ENCODE measurements at places on chromosomes 6 and 20.

GRCh38 chr6:45728674-45729073 lies 287.0 kb downstream of the CLIC5 start:
- no peak for DNase-seq

DNA sequence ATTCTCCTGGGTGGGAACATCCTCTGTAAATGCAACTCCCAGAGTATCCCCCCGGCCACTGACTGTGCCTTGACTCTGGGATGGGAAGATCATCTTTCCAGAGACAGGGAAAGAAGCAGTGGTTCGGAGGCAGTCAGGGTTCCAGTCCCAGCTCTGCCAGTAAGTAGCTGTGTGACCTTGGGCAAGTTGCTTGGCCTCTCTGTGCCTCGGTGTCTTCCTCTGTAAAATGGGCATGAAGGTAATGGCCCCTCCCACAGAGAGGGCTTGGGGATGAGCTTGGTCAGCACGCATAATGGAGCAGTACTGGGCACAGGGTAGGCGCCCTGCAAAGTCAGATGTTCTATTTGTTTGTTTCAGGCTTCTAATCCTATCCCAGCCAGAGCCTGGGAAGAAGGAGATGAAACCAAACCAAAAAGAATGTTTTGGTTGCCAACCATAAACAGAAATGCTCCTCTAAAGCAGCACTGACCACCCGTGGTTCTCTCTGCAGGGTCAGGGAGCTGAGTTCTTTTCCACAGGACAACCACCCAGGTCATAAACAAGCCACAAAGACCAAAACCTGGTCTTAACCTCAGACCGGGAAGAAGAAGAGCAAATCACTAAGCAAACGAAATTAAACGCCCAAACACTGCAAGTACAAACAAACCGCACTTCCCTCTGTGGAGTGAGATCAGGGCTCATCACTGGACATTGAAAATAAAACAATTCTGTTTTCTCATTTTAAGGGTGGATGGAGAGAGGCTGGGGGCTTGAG lies 381.0 kb upstream of the SULF2 start:
- DNase-seq, result no peak

GRCh38 chr20:62606016-62606415 lies 36.3 kb upstream of the SLCO4A1 start:
- no peak for DNase-seq

DNA sequence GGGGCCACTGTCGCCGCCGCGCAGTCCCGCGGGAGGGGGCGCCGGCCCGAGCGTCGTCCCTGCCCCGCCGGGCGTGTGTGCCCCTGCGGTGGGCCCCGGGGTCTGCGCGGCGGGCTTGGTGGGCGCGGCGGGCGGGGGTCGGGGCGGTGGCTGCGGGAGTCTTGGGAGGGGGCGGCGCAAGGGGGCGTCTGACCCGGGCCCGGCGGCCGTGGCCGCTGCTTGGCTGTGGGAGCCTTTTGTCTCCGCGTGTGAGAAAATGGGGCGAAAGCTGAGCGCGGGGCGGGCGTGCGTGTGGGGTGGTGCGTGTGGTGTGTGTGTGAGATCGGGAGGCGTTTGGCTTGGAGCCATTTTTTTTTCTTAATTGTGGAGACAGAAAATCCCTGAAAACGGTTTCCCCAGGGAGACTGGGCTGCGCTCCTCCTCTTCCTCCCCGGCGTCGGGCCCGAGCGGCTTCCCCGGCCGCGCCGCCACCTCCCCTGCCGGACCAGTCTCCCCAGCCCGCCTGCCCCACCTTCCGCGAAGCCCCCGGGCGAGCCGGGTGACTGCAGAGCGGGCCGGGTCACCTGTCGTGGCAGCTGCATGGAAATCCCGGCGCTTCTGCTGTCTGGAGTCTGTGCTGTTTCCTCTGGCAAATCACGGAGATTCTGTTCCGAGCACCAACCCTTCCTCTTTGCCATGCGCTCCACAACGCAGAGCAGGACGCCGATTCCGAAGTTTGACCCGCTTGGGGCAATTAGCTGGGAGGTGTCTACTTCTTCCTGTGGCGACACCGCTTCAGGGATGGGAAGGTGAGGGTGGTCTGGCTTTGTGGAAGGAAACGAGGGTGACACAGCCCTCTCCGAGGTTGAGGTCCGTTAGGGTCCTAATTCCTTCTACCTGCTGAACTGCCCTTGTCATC lies 64.4 kb downstream of the GTF2H5 start:
- DNase-seq, result no peak

GRCh38 chr20:29299811-29300578 lies 1957.5 kb upstream of the DEFB115 start:
- DNase-seq, result no peak

DNA sequence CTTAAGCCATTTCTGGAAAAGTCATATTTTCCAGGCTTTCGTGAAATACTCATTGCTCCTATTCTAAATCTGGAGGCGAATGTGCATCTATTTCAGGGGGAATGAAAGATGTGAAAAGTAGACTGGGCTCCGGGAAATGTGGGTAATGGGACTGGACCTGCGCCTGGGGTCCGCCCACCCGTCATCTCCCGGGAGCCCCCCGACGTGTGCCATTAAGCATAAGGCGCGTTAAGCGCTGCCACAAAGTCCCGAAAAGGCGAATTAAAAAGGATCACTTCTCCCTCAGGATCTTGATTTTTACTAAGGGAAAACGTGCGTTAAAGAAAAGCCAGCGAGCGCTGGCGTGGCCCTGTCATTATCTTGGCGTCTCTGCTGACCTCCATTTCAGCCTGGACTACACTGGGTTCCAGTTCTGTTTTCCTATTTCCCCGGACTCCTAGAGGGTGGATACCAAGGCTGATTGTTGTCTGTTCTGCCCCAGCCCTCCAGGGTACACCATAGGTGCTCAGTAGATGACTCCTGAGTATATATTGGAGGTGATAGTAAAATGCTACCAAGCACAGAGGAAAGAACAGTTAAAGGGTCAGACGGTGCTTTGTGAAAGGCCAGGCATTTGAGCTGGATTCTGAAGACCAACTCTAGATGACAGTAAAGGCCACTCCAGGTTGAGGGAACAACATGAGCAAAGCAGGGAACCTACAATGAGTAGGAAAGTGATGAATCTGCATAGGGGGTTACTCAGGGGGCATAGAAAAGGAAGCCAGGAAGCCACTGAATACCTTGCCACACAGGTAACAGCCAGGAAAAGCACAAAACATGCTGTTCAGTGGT lies 89.2 kb upstream of the ARID1B start:
- DNase-seq, result no peak

DNA sequence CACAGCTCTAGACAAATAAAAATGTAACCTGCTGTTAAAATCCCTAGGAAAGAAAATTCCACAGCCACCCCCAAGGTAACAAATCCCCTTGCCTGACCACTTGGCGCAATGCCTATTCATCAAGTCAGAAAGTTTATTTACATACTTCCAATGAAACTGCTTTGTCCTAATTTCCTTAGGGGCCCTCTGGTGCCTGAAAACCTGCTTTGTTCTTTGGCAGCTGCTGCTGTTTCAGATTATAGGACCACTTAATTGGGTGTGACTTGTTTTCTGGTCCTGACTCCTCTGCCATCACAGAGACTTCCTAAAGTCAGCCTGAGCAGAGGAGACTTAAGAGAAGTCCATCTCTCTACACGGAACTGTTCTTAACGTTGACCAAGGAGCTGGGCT lies 323.6 kb downstream of the UBE3D start:
- no peak for DNase-seq

GRCh38 chr20:35743693-35744491 lies 1.8 kb upstream of the RBM39 start:
- DNase-seq, result no peak

DNA sequence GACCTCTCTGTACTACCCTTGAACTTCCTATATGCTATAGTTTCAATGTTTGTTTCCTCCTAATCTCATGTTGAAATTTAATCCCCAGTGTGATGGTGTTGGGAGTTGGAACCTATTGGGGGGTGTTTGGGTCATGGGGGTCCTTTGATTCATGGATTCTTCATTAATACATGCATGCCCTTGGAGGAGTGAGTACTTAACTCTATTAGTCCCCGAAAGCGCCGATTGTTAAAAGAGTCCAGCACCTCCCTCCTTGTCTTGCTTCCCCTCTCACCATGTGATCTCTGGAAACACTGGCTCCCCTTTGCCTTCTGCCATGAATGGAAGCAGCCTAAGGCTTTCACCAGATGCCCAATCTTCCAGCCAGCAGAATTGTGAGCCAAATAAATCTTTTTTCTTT lies 31.7 kb downstream of the NCR2 start:
- DNase-seq, result no peak

DNA sequence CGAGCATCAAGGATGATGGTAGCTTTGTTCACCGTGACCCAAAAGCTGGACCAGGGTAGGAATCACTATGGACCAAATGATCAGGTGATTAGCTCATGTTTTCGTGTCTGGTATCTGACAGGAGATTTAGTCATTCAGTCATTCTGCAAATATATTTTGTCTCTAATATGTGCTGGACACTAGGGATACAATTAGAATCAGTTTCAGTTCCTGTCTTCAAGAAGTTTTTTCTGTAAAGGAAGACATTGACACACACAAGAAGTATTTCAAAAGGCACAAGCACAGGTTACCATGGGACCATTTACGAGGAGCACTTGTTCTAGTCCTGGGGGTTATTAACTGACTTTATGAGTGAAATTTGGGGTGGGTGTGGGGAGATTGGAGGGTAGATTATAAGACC lies 244.9 kb downstream of the HIVEP2 start:
- no peak for DNase-seq

- DNase-seq, result no peak
These were observed 71.4 kb downstream of the VTA1 start for GRCh38 chr6:142218446-142218845.

GRCh38 chr20:18796282-18796833 lies 17.2 kb upstream of the SCP2D1 start:
- DNase-seq, result no peak

- DNase-seq, result no peak
These were observed 105.4 kb upstream of the AKIRIN2 start for GRCh38 chr6:87807475-87807874.

DNA sequence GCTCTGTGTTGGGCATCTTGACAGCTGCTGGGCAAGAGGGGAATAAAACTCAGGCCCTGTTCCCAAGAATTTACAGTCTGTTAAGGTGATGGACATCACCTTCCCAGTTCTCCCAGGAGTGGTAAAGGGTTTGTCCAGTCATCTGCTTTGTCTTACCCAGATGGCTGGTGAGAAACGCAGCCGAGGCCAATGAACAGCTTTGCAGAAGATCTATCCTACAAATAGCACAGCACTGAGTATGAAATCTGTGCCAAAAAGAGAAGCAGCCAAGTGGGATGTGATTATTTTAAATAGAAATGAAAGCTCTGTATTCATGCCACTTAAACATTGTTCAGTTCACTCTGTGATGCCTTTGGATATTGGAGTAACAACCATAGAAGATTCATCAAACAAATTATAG lies 132.7 kb upstream of the SLC22A16 start:
- no peak for DNase-seq

GRCh38 chr6:118586746-118587485 lies 38.8 kb downstream of the PLN start:
- no peak for DNase-seq

GRCh38 chr20:58544286-58544685 lies 29.1 kb upstream of the APCDD1L start:
- DNase-seq, result peak; percentile 49

- no peak for DNase-seq
These were observed 2.7 kb upstream of the RAET1L start for GRCh38 chr6:150027806-150028565.

DNA sequence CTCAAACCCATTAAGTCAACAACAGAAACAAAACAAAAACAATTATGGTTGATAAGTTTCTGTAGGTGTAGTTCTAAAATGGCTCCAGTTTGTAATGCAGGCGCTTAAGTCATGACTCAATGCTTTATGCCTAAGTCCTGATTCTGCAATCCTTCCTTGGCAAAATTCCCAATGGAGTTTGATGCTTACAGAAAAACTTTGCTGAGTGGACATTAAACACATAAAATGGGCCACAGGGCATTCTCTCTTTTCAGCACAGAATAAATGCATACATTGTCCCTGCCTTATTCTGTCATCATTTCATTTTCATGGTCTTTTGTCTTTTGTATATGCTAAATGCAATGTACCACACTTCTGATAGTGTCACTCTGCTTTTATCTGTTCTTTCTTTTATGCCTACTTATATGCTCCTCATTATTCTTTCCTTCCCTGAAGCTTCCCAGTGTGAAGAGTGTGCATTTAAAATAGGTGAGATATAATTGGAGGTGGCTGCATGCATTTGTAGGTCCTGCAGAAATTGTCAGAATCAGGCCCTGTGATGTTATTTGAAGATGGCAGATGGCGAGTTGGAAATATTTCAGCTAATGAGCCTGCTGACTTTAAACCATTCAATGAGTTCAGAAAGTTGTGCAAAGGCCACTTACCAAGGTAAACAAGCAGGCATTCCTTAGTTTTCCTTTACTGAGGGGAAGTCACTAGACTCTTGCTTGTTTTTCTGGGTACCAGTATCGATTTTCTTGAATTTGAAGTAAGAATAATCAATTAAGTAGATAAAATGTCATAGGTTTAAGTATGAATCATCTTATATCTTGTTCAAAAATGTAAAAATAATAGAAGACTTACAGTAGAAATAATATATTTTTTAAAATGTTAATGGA lies 313.1 kb downstream of the TRDN start:
- no peak for DNase-seq

- DNase-seq, result no peak
These were observed 42.8 kb upstream of the TASP1 start for GRCh38 chr20:13681248-13682125.

- DNase-seq, result no peak
These were observed 155.6 kb upstream of the SNX9 start for GRCh38 chr6:157667211-157668008.

DNA sequence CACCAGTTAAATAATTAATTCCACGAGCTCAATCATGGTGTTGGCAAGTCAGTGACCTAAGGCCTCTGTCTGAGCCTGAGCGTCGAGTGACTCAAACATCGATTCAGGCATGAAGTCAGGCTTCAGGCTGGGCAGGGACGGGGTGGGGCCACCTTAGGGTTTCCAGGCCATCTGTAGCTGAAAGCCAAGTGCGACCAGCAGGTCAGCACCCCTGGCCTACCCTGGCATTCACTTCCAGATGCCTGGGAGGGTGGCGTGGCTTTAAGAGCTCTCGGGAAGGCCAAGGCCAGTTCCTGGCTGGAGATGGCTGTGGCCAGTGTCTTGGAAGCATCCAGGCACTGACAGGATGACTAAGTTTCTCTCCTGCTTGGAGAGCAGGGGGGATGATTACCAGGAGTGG lies 113.4 kb downstream of the DACT2 start:
- DNase-seq, result no peak

- no peak for DNase-seq
These were observed 422.6 kb upstream of the MMS22L start for GRCh38 chr6:97705568-97705967.

- DNase-seq, result no peak
These were observed 129.1 kb downstream of the MAN1A1 start for GRCh38 chr6:119220452-119220851.

DNA sequence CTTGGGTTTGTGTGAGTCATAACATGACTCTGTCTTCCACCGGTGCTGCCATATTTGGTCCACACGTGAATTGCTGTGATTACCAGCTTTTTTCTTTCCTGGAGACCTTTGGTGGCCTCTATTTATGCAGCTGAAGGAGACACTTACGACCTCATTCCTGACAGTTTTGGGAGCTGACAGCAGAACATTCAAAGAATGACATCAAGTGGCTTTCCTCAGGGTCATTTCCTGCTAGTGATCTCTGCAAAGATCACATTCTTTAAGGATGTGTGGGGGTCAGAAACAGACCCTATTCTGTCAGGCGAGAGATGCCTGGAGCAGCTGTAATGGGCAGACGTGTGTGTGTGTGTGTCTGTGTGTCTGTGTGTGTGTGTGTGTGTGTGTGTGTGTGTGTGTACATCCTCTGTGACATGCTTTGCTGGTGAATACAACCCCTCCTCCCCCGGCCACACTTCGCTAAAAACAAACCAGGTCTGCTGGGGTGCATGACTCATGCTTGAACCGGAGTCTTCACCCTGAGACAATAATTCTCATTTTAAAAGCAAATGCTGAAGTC lies 115.6 kb downstream of the TMEM170B start:
- no peak for DNase-seq
